Naive thymus-derived CD4-positive, alpha-beta T cell (primary cell): ENCODE measurements at places on chromosomes 13 and 19.

DNA sequence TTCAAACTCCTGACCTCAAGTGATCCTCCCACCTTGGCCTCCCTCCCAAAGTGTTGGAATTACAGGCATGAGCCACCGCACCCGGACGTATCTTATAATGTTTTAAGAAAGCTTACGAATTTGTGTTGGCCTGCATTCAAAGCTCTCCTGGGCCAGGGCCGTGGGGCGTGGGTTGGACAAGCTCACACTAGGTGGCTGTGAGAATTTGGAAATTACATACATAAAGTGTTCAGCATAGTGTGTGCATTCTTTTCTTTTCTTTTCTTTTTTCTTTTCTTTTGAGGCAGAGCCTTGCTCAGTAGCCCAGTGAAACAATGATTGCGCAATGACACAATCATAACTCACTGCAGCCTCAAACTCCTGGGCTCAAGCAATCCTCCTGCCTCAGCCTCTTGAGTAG lies 2.6 kb downstream of the ZSWIM4 start:
- H3K36me3 ChIP-seq: no peaks in the 10 kb centered on the region
- peaks cover 17% of the 10 kb centered on the region for H3K4me1 ChIP-seq
- no peak for DNase-seq
- no peaks in the 10 kb centered on the region for H3K27me3 ChIP-seq

GRCh38 chr19:12995596-12996405 lies 526 bp downstream of the NFIX start:
- H3K36me3 ChIP-seq: no peaks in the 10 kb centered on the region
- peak overlapping the region; percentile 33 for H3K4me3 ChIP-seq
- no peaks in the 10 kb centered on the region for H3K27me3 ChIP-seq

- peaks cover 12% of the 10 kb centered on the region for H3K36me3 ChIP-seq
- no peaks in the 10 kb centered on the region for H3K27me3 ChIP-seq
- H3K4me3 ChIP-seq: no peak overlapping the region
- H3K27ac ChIP-seq: no peak overlapping the region
- H3K4me1 ChIP-seq: no peaks in the 10 kb centered on the region
- DNase-seq: no peak
Observed at GRCh38 chr13:41833201-41833600, 127.7 kb downstream of the VWA8 start.

- H3K4me3 ChIP-seq: peak overlapping the region; percentile 19
- no peaks in the 10 kb centered on the region for H3K36me3 ChIP-seq
- H3K27me3 ChIP-seq: no peaks in the 10 kb centered on the region
- no peak for DNase-seq
- H3K4me1 ChIP-seq: peaks cover 70% of the 10 kb centered on the region
- peak overlapping the region; percentile 73 for H3K27ac ChIP-seq
Observed at GRCh38 chr13:40207001-40207478, 459.4 kb downstream of the FOXO1 start.

GRCh38 chr19:49113762-49114629 lies at the start of gene LIN7B:
Gene LIN7B, plus strand, starts transcription at chr19:49114370. Its CDS starts 35 bp downstream, at chr19:49114405.
- peak; percentile 87 for DNase-seq
- peaks cover 19% of the 10 kb centered on the region for H3K4me1 ChIP-seq
- H3K36me3 ChIP-seq: no peaks in the 10 kb centered on the region

- no peak for DNase-seq
- peaks cover 13% of the 10 kb centered on the region for H3K36me3 ChIP-seq
- H3K27me3 ChIP-seq: no peaks in the 10 kb centered on the region
- H3K27ac ChIP-seq: no peak overlapping the region
- H3K4me3 ChIP-seq: no peak overlapping the region
Observed at GRCh38 chr19:33458171-33458633, 63.4 kb downstream of the PEPD start.

DNA sequence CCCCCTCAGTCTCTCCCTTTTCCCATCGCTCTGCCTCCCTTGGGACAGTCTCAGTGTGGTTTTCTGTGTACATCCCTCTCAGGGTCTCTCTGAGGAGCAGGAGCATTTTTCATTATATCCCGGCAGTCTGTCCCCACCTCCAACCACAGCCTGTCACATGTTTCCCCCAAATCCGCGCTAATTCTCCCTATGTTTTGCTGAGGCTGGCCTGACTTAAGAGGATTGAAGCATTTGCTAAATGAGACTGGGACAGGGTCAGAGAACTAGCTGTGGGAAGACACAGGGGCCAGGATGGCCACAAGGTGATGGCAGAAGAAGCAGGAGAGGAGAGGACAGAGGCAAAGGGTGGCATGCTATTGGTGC lies 5.5 kb downstream of the TPRX1 start:
- H3K36me3 ChIP-seq: no peaks in the 10 kb centered on the region
- DNase-seq: no peak
- no peak overlapping the region for H3K27ac ChIP-seq
- no peak overlapping the region for H3K4me3 ChIP-seq
- no peaks in the 10 kb centered on the region for H3K27me3 ChIP-seq

DNA sequence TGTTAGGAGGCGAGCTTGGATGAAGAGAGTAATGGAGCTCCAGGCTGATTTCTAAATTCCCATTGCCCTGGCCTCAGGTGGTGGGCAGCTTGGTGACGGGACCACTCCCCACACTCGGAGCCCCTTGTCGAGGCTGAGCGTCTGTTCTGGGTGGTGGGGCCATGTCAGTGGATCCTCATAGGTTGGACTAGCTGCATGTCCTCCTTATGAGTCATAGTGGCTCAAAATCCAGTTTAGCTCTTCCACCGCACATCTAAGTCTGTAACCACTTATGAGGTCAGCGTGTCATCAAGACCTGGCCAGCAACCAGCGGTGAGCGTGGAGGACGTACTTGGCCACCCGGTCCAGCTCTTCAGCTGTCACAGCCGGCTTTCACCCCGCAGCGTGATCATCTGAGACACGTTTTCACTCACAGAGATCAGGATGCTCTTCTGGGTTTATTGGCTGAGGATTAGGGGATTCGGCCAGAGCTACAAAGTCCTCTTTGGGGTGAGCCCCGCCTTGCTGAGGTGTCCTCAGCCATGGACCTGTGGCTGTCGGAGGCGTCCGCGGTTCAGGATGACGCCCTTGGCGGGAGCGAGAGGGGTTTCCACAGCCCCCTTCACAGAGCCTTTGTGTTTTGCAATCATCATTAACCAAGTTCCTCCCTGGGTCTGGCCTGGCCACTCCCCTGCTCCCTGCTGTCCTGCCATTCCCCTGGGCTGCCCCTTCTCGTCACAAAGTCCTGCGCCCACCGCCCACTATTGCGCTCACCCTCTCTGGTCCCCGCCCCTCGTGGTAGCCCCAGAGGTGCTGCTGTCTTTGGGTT lies 41.9 kb downstream of the ADPRHL1 start:
- DNase-seq: no peak
- H3K27ac ChIP-seq: no peak overlapping the region
- no peaks in the 10 kb centered on the region for H3K4me1 ChIP-seq
- no peaks in the 10 kb centered on the region for H3K36me3 ChIP-seq
- H3K27me3 ChIP-seq: no peaks in the 10 kb centered on the region
- no peak overlapping the region for H3K4me3 ChIP-seq

GRCh38 chr13:98880677-98881076 lies 97.2 kb downstream of the DOCK9 start:
- no peaks in the 10 kb centered on the region for H3K4me1 ChIP-seq
- H3K27ac ChIP-seq: no peak overlapping the region
- DNase-seq: no peak
- no peaks in the 10 kb centered on the region for H3K27me3 ChIP-seq
- no peak overlapping the region for H3K4me3 ChIP-seq

GRCh38 chr19:2302319-2303210 lies 5.4 kb downstream of the LINGO3 start:
- H3K27me3 ChIP-seq: no peaks in the 10 kb centered on the region
- peak; percentile 31 for DNase-seq
- no peak overlapping the region for H3K27ac ChIP-seq
- H3K4me1 ChIP-seq: no peaks in the 10 kb centered on the region
- H3K4me3 ChIP-seq: no peak overlapping the region

- no peak for DNase-seq
- H3K36me3 ChIP-seq: no peaks in the 10 kb centered on the region
- no peak overlapping the region for H3K4me3 ChIP-seq
- no peaks in the 10 kb centered on the region for H3K4me1 ChIP-seq
Observed at GRCh38 chr19:6035026-6035425, 57.1 kb upstream of the RANBP3 start.

- DNase-seq: no peak
- no peak overlapping the region for H3K27ac ChIP-seq
- H3K4me1 ChIP-seq: peaks cover 13% of the 10 kb centered on the region
- H3K4me3 ChIP-seq: no peak overlapping the region
- H3K36me3 ChIP-seq: no peaks in the 10 kb centered on the region
Observed at GRCh38 chr19:876780-877314, 16.1 kb downstream of the MED16 start.

GRCh38 chr13:112510002-112510780 lies 77.8 kb downstream of the TUBGCP3 start:
- no peak overlapping the region for H3K27ac ChIP-seq
- no peaks in the 10 kb centered on the region for H3K4me1 ChIP-seq
- no peak for DNase-seq
- H3K4me3 ChIP-seq: no peak overlapping the region
- peaks cover 9% of the 10 kb centered on the region for H3K36me3 ChIP-seq

DNA sequence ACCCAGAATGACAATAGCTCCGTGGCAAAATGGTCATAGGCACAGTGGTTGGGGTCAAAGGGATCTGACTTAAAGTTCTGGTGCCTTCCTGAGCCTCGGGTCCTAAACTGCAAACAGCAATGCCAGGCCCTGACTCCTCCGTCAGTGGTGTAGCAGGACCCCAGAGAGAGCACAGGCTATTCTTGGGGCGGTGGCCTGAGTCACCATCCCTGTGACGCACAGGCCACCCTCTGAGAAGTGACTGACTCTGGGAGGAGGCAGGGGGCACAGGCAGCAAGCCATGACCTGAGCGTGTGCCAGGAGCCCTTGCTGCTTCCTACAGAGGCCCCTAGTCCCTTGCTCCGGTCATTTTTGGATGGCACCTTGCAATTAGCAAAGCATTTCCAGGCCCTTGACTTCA lies 18.7 kb downstream of the PLVAP start:
- H3K4me1 ChIP-seq: no peaks in the 10 kb centered on the region
- H3K27me3 ChIP-seq: no peaks in the 10 kb centered on the region
- no peak overlapping the region for H3K27ac ChIP-seq
- H3K4me3 ChIP-seq: no peak overlapping the region
- DNase-seq: no peak
- H3K36me3 ChIP-seq: no peaks in the 10 kb centered on the region

DNA sequence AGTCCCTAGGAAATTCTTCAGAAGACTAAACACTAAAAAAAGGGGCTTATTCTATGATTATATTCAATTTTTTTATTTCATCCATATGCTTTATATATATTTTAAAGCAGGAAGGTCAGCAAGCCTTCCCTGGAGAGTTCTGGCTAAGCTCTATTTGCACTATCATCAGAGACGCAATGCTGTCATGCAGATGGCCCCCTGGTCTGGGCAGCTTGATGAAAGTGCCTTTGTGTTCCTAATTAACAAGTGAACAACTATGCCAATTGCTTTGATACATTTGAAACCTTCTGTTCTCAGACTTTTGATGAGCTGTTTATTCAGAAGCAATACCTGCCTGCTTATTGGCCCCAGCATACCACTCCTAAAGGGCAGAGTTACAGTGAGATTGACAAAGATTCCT lies 1344.6 kb downstream of the OLFM4 start:
- DNase-seq: no peak
- H3K27ac ChIP-seq: no peak overlapping the region
- H3K4me3 ChIP-seq: no peak overlapping the region
- H3K27me3 ChIP-seq: no peaks in the 10 kb centered on the region
- H3K36me3 ChIP-seq: no peaks in the 10 kb centered on the region

DNA sequence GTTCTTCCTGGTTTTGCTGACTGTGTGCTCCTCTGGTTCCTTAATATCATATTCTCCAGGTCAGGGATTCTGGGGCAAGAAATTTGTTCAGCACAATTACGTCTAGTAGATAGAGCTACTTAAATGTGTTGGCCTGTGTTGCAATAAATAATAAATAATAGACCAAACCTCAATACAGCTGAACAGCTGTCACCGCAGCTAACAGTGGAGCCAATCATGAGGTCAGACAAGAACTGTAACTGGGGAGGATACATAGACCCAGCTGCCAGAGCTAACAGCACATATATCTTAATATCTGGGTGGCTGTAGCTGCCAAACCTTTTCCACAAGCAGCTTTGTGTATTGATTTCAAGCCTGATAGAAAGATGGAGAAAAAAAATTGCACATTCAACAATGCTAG lies 1596.3 kb upstream of the PCDH20 start:
- no peak overlapping the region for H3K27ac ChIP-seq
- no peaks in the 10 kb centered on the region for H3K27me3 ChIP-seq
- H3K36me3 ChIP-seq: no peaks in the 10 kb centered on the region
- no peak overlapping the region for H3K4me3 ChIP-seq

DNA sequence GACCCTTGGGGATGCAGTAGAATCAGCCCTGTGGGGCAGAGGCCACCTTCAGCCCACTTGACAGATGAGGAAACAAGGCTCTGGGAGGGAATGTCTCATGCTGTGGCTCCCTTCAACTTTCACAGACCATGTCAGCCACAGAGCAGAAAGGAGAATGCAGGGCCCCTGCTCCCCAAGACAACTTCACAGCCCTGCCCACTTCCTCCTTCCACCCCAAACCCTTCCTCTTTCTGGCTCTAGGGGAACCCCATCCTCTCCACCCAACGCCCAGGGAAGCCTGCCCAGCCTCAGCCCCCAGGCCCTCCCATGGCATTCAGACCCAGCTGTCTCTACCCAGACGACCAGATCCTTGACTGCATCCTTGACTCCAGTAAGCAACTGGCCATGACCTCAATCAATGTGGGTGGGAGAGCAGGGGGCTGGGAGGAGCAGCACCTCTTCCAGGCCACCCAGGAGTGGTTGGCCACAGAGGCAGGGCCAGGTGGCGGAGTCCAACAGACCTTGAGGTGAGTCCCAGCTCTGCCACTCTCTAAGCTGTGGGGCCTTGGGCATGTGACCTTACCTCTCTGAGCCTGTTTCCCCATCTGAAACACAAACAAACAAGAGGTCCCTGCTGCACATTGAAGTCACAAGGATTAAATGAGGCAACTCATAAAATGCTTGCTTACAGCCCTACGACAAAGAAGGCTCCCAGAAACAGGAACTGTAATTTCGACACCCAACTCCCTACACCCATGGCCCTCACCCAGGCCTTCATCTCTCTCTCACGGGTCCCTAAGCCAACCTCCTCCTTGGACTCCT lies 15.8 kb downstream of the DEDD2 start:
- H3K27me3 ChIP-seq: no peaks in the 10 kb centered on the region
- DNase-seq: no peak

- no peaks in the 10 kb centered on the region for H3K4me1 ChIP-seq
- peaks cover 2% of the 10 kb centered on the region for H3K36me3 ChIP-seq
- no peaks in the 10 kb centered on the region for H3K27me3 ChIP-seq
Observed at GRCh38 chr19:30017172-30017571, 75.1 kb downstream of the URI1 start.

DNA sequence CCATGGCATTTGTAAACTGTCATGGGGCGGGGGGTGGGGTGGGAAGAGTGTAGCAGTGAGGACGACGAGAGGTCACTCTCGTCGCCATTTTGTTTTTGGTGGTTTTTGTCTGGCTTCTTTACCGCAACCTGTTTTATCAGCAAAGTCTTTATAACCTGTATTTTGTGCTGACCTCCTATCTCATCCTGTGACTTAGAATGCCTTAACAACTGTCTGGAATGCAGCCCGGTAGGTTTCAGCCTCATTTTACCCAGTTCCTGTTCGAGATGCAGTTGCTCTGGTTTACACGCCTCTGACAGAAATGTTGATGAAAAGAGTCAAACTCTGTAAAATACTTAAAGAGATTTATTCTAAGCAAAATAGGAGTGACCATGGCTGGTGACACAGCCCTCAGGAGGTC lies 852.0 kb downstream of the DACH1 start:
- DNase-seq: no peak
- H3K27ac ChIP-seq: no peak overlapping the region
- no peaks in the 10 kb centered on the region for H3K36me3 ChIP-seq
- H3K4me3 ChIP-seq: no peak overlapping the region

- H3K27ac ChIP-seq: no peak overlapping the region
- H3K27me3 ChIP-seq: no peaks in the 10 kb centered on the region
Observed at GRCh38 chr13:27489456-27489855, 39.1 kb upstream of the MTIF3 start.
